ENCODE measurements at places on chromosomes 6 and 20.

- no peak for DNase-seq
These were observed 2.7 kb downstream of the PTK6 start for GRCh38 chr20:63534427-63534830.

GRCh38 chr6:44216677-44217331, at the start of gene MYMX:
Gene MYMX, plus strand, starts transcription at chr6:44216926. Its CDS starts 546 bp downstream, at chr6:44217472.
- DNase-seq: no peak

GRCh38 chr20:53274365-53274764, 302.2 kb downstream of the TSHZ2 start:
- no peak for DNase-seq

DNA sequence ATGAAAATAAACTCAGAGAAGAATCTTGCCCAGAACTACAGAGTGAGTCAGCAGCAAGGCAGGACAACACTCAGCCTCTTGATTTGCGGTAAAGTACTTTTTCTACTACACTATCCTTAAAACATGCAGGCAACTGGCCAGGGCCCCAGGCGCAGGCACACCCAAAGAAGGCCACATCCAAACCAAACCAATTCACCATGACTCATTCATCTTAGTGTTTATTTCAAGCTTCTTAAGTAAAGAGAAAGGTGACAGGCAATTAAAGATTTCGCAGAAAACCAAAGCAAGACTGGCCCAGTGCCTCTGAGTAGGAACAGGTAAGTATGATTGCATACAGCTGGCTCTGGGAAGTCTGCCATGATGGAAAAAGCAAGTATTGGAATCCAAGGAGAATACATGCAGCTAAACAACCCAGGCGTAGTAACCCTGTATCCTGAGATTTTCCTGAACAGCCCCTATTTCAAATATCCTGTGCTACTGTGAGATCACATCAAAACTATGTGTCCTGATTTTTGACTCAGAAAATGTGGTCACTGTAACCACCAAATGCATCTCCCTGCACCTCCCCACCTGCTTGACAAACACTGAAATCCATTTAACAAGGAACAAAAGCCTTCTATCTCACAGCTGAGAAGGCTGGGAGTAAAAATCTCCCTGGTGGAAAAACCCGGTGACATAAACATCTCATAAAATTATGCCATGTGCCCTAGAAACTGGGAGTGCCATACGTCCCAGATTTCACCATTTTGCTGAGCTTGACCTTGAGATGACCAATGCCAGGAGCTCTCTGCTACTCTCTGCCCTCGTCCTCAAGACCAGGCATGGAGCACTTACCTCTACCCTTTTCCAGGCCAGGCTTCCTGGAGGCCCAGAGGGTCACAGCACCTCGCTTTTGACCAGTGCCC, 12.4 kb downstream of the WFDC3 start:
- peak; percentile 17 for DNase-seq

- no peak for DNase-seq
These were observed 13.7 kb downstream of the TRAF3IP2 start for GRCh38 chr6:111591901-111592461.

GRCh38 chr6:25016014-25016720, 80.4 kb upstream of the RIPOR2 start:
- DNase-seq: no peak

DNA sequence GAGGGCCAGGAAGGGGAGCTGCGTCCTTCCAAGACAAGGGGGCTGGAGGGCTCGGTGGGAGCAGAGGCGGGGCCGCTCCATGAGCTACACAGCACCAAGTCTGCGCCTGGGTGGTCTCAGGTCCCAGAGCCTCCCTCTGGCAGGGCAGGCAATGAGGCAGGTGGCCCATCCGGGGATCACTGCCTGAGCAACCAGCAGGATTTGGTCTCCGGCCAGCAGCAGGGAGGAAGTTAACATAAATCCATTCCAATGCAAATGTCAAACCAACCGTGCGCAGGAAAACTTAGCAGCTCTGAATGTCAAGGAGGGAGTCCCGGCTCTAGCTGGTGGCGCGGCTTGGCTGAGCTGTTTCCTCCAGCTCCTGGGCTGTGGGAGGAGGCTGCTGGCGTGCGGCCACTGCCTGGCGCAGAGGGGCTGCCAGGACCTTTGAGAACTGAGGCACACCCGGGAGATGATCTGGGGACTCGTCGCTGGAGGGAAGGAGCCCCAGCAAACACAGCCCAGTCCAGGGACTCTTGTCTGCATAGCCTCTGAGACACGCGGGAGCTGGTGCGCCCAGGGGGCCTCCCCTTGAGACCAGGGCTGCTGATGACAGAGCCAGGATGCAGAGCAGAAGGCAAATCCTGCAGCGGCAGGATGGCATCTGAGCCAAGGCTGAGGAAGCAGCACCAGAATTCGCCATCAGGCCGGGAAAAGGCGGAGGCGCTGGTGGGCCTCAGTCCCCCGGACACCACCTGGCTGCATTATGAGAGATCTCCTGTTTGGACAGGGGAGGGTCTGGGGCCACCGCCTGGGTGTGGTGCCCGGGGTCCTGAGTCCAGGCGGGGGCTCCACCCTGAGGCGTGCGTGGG, 33.1 kb upstream of the CHRNA4 start:
- no peak for DNase-seq
